ENCODE measurements at places on chromosomes 5 and 9.

- no peak for DNase-seq
Observed at GRCh38 chr5:172497591-172498255, 43.4 kb upstream of the SH3PXD2B start.

DNA sequence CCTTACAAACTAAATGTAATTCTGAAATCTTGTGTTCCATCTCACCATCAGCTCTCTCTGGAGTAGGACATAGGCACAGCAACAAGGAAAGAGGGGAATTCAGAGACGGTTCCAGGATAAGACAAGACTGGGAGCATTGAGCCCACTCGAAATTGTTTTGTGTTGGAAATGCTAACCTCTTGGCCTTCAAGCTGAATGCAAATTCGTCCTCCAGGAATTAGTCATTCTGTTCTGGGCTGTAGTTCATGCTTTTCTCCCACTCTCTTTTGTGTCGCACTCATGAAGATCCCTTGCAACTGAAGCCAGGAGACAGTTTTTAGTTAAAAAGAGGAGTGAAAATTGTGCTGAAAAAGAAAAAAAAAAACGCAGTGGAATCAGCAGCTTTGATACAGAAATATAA is 121.7 kb upstream of the SEMA6A start:
- DNase-seq, result no peak

GRCh38 chr5:163563880-163564279 is 58.5 kb downstream of the MAT2B start:
- DNase-seq, result no peak

- no peak for DNase-seq
Observed at GRCh38 chr9:98862936-98863335, 55.5 kb downstream of the GALNT12 start.

- DNase-seq, result no peak
Observed at GRCh38 chr9:128026255-128026772, 40.8 kb downstream of the NAIF1 start.

GRCh38 chr5:125034331-125034730 is 287.9 kb upstream of the ZNF608 start:
- DNase-seq, result no peak

DNA sequence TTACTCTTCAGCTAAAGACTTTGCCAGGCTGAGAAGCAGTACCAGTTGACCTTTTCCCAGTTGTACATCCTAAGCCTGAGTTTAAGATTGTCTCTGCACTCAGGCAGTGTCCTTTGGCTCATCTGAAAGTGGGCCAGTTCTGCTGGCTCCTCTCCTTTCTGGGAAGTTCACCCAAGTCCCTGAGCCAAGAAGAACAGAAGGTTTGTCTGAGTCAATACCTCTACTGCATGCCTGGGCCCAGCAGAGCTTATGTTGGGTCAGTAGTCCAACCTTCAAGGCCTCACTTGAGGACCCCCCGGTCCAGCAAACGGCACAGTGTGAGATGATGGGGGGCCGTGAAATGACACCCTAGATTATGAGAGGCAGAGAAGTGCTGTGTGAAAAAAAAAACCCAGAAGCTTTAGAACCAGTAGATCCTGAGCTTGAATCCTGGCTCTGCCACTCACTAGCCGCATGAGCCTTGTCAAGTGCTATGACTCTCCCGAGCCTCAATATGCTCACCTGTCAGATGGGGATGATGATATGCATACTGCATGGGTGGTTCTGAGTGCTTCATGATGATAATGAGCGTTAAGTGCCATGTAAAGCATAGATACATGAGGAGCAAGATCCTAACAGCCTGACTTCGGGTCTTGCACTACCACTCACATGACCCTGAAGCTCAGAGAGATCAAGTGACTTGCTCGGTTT is 156.0 kb downstream of the MACROH2A1 start:
- DNase-seq, result no peak

DNA sequence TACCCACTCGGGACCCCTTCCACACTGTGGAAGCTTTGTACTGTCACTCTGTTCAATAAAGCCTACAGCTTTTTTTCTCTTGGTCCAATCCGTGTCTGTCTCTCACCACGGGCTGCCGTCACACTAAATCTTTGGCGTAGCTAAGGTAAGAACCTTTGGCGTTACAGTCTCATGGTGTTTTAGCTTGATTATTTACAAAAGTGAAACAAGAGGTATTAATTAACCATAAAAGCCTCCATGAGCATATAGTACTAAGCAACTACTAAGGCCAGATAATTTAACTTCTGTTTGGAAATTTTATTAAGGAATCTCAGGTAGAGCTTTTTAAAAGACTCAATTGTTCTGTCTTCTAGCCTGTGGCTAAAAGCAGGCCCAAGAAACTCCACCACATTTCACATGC is 370.7 kb upstream of the TRPC7 start:
- no peak for DNase-seq

DNA sequence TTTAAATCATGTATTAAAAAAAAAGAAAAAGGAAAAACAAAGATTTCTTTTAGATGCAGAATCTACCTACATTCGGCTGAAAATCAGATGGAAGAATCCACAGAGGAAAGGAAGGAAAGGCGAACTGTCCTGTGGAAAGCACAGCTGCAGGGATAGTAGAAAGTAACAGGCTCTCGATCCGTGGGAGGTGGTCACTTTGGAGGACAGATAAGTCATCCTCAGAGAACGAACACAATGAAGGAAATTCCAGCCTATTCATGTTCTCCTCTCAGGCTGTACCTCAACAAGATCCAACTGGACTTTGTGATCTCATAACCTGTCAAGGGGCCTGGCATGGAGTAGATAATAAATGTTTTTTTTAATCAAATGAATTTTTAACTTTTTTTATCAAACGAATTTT is 72.8 kb downstream of the NR6A1 start:
- DNase-seq, result no peak

- no peak for DNase-seq
Observed at GRCh38 chr9:111458139-111459009, 25.8 kb downstream of the ECPAS start.

DNA sequence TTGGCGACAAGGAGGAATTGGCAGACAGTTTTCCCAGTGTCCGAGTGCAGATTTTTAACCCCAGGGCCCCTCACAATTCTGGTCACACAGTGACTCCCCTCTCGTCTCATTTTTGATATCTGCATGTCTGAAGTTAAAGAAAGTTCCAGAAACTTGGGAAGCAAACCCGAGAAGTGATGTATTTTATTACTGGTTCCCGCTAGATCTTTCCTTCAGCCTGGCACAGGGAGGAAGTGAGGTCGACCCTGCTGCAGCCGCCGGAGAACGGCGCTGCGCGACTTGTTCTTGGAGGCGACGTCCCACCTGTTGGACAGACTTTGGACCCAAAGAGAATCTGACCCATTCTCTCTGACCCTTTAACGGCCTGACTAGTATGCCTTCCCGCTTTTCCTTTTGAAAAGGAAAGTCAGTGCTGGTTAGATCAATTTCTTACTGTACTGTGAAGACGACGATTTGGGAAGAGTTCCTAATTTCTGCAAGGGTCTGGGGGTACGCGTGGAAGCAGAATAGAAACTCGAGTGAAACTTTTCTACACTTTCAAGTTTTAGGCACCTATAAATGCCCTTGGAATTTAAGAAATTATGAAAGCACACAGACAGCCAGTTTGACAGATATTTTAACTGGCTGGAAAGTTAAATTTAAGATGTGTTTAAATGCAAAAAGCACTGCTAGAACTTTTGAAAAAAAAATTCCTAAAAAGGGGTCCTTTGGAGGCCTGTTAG is 744 bp downstream of the OTULIN start:
- DNase-seq, result peak; percentile 39

GRCh38 chr5:94072116-94072515 is 330.7 kb upstream of the POU5F2 start:
- DNase-seq, result no peak

DNA sequence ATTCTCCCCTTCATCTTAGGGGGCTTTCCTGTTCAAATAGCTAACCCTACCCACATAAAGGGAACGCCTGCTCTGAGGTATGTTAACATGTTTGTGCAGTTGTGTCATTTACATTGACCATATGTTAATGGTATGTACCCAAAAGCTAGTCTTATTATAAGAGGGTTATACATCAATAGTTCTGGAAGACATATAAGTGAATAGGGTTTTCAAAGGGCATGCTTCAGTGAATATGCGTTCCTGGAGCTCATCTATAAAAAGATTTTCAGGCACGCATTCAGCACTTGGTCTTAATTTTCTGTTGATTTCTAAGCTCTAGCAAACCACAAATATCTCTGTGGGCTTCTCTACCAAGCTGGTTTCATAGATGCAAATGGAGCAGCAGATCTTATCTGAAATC is 766.1 kb downstream of the IRX1 start:
- DNase-seq, result no peak

DNA sequence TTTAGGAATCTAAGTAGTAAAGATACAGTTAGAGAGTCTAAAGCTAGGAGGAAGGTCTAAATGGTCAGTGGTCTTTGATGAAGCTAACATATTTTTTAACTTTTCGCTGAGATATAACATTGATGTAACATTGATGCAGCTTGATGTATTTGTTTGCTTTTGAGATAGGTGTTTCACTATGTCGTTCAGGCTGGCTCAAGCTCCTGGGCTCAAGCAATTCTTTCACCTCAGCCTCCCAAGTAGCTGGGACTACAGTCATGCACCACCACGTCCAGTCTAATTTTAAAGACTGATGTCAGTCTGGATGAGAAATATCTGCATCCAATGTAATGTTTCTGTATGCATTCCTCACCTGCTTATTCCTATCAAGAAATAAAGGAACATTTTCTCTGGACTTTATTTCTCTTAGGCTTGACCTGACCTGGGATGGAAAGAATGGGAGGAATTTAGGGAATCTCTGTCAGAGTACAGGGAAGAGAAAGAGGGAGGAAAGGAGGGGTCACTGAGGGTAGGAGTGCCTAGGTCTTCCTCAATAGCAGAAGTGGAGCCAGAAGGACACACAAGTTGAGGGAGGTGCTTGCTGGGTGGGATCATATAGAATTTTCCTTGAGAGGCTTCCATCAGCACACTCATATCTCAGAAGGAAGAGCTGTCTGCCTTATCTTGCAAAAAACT is 101.5 kb upstream of the GPBP1 start:
- DNase-seq, result no peak

Measured in substantia nigra (tissue), 51 donors.